Cardiac atrium fibroblast (primary cell): ENCODE measurements at places on chromosomes 12 and 14. TPM values are rescaled to one million over a fixed set of nuclear protein-coding genes. Genes with fewer than 3 reads are reported as not detected.

The HECTD4 gene
- total RNA-seq: 6.1 and 16.5 TPM in 2 replicates

The TCL1B gene
- not detected in 2 replicates for total RNA-seq

The AKT1 gene
- 115 and 128 TPM in 2 replicates for total RNA-seq

The SDR9C7 gene
- total RNA-seq: not detected in 2 replicates

The FAM90A1 gene
- not detected in 2 replicates for total RNA-seq

The SLC17A8 gene
- not detected in 2 replicates for total RNA-seq

The KERA gene
- not detected in 2 replicates for total RNA-seq

The PLXNC1 gene
- total RNA-seq: 1.4 and 2.3 TPM in 2 replicates

The ANKRD33 gene
- total RNA-seq: not detected in 2 replicates

The RD3L gene
- total RNA-seq: not detected in 2 replicates

The CPNE8 gene
- 9.4 and 13.4 TPM in 2 replicates for total RNA-seq
